ENCODE measurements at places on chromosomes 1 and 21.

DNA sequence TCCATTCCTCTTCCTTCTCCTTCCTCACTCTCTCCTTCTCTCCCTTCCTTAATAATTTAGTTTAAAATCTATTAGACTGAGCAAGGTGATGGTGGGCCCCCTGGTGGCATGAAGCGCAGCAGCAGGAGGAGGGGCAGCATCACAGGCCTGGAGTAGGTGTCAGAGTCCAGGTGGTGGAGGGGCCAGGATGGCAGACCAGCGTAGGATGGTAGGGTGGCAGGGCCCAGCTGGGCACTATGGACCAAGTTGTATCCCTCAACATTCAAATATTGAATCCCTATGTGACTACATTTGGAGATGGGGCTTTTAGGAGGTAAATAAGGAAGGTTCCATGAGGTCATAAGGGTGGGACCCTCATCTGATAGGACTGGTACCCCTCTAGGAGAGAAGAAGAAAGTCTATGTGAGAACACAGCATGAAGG lies 61.0 kb downstream of the WDR4 start:
- DNase-seq = peak; percentile 50

DNA sequence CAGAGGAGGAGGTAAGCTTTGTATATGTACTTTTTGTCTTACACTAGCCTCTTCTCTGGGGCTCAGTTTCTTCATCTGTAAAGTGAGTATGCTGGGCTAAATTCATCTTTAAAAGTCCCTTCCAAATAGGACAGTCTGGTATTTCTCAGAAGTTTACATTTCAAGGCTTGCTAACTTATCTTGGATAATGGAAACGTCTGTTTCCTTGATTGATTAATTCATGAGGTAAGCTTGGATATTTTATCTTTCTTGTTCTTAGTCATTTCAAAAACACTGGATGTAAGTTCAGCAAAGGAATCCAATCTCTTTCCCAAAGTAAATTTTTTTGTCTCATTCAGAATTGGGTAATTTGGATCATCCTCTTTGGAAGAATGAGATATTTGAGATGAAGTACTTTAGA lies 111.0 kb downstream of the EDEM3 start:
- DNase-seq = no peak

DNA sequence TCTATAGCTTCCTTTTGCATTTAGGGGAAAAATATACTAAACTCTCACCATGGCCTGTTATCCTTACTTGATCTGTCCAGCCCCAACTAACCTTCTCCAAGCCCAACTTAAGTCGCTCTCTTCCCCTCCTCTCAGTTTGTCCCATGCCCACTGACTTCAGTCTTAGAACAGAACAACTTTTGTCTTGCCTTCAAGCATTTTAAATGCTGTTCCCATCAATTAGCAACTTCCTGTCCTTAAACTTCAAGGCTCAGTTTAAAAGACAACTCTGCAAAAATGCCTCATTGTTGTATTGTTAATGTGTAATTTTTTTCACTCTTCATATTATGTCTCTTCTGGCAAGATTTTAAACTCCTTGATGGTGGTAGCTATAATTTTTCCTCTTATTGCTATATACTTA lies 526.9 kb downstream of the NEGR1 start:
- DNase-seq = no peak

- DNase-seq = no peak
Measured at GRCh38 chr1:167520711-167521206, 2.4 kb upstream of the CD247 start.

GRCh38 chr1:165629848-165630628 lies 996 bp upstream of the MGST3 start:
- no peak for DNase-seq
